ENCODE measurements at places on chromosomes 1 and 21.

DNA sequence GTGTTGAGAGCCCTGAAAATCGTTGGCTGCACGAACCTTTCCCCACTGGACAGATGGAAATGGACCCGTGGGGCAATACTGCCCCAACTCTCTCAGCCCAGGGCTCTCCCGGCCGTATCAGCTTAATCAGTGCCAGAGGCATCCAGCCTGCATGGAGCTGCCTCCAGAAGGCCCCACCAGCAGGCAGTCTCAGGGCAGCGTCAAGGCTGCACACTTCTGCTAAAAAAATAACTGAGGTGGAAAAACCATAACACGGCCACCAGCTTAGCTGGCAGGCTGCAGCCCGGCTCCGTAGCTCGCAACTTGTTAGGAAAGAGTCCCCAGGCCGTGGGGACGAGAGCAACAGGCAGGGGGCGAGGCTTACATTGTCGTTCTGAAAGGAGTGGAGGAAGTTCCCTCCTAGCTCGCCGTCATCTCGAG is 27.9 kb downstream of the MRPL37 start:
- DNase-seq, result no peak

DNA sequence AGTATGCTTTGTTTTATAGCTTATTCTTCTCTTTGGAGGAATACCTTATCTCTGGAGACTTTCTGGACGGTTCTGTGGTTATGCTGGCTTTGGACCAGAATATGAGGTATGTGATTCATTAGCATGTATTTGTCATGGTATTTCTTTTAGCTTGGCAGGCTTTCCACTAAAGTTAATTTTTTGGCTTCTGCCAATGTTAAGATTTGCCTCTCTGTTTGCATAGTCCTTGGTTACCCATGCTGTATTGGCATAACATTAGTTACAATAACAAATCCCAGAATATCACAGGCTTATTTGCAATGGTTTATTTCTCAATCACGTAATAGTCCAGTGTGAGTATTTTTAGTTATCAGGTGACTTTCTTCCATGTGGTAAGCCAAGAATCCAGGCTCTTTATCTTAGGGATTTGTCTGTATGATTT is 9.7 kb downstream of the ZMPSTE24 start:
- no peak for DNase-seq

DNA sequence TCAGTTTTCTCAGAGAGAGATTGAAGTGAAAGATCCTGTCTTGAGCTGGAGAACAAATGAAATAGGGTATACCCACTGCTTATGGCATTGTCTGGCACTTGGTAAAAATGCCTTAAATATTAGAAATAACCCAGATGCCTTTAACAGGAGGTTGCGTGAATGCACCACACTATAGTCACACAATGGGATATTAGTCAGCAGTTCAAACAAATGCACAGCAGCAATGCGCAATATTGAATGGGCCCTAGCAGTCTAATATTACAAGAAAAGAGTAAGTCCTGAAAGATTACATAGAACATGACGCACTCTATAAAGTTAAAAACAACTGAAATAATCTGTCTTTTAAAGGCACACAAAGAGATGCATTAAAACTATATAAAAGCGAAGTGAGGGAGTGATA is 161.1 kb downstream of the EDEM3 start:
- no peak for DNase-seq

DNA sequence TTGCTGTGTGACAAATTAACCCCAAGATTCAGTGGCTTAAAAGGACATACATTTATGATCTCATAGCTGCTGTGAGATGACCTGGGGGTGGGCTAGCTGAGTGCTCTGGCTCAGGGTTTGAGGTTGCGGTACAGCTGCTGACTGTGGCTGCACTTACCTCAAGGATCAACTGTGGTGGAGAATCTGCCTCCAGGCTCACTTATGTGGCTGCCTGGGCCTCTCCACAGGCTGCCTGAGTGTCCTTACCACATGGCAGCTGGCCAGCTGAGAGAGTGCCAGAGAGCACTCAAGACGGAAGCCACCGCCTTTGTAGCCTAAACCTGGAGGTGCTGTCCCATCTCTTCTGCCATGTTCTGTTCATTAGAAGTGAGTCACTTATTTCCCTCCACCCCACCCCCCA is 5.7 kb downstream of the LRRC71 start:
- DNase-seq, result no peak

- no peak for DNase-seq
These were observed 4.7 kb downstream of the DDI2 start for GRCh38 chr1:15621975-15622374.

- no peak for DNase-seq
These were observed 187.9 kb downstream of the VAV3 start for GRCh38 chr1:107776900-107777663.

- DNase-seq, result no peak
These were observed 78.0 kb downstream of the SYT6 start for GRCh38 chr1:114075546-114076242.

DNA sequence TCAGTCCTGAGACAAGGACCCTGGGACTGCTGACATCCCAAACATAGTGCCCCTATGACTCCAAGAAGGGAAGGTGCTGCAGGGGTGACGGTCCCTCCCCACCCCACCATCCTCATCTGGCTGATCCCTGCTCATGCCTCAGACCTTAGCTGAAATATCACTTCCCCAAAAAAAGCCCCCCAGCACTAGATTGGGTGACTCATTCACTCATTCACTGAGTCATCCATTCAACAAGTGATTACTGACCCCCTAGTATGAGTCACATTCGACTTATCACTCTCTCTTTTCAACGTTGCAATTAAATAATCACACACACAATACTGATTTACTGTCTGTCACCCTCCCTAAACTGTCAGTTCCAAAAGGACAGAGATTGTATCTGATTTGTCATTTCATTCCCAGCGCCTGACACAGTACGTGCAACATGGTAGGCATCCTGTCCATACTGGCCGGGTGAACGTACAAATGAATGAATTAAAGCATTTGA is 48.6 kb downstream of the HIVEP3 start:
- DNase-seq, result no peak

- DNase-seq, result no peak
These were observed 160.9 kb downstream of the PTPRU start for GRCh38 chr1:29397256-29397590.

- DNase-seq, result no peak
These were observed 101.9 kb upstream of the SOD1 start for GRCh38 chr21:31557421-31558188.

GRCh38 chr1:201719812-201720521 is 109.0 kb upstream of the IPO9 start:
- DNase-seq, result no peak

- DNase-seq, result no peak
These were observed 13.0 kb upstream of the GORAB start for GRCh38 chr1:170518965-170519364.

DNA sequence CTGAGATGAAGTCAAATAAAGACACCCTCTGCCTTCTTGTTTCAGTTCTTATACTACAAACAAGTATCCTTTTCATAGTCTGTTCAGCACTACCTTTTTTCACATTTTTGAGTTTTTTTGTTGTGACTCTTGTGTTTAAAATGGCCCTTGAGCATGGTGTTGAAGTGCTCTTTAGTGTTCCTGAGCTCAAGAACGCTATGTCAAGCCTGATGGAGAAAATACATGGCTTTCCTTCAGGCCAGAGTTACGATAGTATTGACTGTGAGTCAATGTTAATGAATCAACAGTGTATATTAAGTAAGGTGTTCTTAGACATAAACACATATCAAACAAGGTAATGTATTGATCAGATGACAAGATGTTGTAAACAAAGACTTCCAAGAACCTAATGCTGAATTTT is 12.7 kb downstream of the RNPC3 start:
- DNase-seq, result no peak

- peak; percentile 78 for DNase-seq
These were observed 153.8 kb upstream of the FGGY start for GRCh38 chr1:59143133-59143487.

DNA sequence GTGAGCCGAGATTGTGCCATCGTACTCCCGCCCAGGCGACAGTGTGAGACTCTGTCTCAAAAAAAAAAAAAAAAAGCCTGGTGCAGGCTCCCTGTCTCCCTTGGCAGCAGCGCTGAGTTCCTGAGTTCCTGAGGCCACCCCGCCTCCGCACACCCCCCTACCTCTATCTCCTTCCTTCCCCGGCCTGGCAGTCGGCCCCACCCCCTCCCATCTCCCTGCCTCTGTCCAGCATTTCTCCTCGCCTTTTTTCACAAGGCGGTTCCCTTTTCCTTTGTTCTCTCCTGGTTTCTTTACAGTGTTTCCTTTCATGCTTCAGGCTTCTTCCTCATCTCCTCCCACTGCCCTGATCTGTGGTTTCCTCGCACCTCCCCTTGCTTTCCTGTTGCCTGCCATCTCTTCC is 2.7 kb downstream of the RORC start:
- no peak for DNase-seq
